ENCODE measurements at places on chromosomes 3 and 15. TPM values are rescaled to one million over a fixed set of nuclear protein-coding genes. Genes with fewer than 3 reads are reported as not detected.

CPN2 gene
- total RNA-seq = not detected

RGMA gene
- 0.46 TPM for total RNA-seq

C3orf70 gene
- total RNA-seq = 0.14 TPM

GPR149 gene
- not detected for total RNA-seq

CCRL2 gene
- 0.09 TPM for total RNA-seq
